ENCODE measurements at places on chromosomes 5 and 9.

DNA sequence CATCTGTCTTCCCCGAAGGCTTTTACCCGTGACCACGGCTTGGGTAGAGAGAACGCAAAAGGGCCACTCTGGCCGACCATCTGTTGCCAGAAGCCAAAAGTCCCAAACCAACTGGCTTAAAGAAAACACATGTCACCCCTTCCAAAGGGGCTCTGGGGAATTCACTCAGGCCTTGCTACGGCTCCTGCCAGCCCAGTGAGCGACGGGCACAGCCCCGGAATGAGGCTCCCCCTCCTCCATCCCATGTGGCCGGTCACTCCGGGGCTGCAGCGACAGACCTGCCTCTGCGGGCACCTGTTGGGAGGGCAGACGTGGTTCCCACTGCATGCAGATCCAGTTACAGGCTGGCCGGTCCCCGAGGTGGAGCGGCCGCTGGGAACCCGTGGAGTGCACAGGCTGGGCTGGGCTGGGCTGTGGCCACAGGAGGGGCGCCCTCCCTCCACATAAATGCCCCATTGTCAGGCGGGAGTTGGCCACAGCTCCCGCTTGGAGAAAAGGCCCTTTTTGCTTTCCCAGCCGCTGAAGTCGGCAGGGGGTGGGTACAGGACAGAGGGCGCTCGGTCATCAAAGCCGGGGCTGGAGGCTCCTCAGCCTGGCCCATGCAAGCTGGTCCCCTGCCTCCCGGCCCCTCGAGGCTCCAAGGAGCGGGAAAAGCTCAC, 19.9 kb downstream of the NOTCH1 start:
- DNase-seq = no peak

- peak; percentile 78 for DNase-seq
Measured at GRCh38 chr9:128341435-128341849, 1.1 kb downstream of the SLC27A4 start.

DNA sequence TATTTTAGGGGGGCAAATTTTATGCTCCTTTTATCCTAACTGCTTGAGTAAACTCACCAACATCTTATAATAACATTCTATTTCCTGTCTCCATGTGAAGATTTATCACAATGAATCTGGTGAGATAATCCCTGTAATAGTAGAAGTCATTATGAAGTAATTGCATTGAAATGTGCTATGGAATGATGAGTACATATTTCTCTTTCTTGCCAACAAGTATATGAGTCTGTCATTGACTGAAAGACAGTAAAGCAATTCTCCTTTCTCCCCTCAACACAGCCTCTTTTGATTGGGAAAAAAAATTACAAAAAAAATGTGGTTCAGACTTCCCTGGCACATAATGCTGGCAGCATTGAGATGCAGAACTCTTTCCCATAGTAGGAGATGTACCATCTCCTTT, 459.2 kb upstream of the RGMB start:
- DNase-seq = no peak

DNA sequence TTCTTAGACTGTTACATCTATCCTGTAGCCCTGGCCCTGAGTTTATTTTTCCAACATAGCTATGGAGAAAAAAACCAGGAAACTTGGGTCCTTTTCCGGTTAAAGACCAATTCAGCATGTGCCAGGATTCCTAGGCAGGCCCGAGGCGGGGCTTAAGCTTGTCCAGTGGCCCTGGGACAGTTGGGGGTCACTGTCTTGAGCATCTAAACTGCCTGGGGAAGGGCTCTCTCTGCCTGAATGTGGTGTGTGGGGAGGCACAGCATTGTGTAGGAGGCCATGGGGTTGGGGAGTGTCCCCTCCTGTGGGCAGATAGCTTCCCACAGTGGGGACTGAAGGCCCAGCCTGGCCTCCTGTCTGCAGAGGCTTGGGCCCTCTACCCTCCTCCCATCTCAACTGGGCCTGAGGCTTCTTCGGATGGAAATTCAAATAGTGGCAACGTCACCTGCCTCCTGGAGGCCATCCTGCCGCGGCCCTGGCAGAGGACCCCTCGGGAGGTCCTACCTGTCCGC, 88.8 kb downstream of the PHF2 start:
- DNase-seq = no peak

DNA sequence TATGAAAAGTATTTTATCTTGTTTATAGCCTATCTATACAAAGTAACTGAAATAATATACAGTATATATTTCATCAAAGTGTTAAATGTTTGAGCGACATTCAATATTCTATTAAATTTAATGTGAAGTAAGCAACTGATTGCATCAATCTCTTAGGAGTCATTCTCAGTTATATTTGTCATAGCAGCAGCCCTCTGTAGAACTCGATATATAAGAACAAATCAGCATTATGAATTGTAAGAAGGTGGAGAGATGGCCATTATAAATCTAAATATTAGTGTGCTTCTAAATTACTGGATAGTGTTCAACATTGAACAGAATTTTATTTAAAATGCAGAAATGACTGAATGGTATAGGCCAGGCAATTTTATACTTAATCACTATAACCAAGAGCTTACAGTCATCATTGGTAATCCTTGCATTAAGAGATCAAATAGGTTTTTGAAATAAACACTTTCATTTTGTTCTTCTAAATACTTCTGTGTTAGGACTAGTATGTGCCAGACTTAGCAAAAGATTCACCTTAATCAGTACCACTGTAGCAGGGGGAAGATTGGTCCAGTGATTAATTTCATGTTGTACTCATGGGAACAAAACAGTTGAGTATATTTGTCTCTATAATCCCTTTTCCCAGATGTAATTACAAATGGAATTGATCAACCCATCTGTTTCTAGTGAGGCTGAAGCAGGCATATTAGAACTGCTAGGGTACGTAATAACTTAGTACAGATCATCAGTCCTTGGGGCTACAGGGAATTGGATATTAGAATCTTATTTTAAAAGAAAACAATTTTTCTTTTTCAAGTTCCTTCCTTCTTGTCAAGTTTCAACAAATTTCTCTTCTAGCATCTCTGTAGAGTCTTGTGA, 108.3 kb upstream of the TYRP1 start:
- DNase-seq = no peak

- no peak for DNase-seq
Measured at GRCh38 chr5:88322785-88323184, 54.1 kb upstream of the TMEM161B start.

DNA sequence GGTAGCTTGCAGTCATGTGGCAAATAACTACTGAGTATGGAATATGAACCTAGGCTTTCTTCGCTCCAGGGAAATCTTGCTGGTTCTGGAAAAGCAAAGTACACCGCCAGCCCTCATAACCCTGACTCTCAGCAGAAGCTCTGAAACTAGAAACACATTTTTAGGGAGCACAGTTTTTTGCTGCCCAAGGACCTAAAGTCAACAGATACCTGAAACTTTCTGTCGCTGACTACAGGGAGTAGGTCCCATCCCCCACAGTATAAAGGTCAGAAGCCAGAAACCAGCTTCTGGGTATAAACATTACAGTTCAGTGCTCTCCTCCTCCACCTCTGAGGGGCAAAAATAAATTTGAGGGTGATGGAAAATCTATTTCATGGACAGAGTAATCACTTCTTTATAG, 3.0 kb downstream of the ATOX1 start:
- no peak for DNase-seq

DNA sequence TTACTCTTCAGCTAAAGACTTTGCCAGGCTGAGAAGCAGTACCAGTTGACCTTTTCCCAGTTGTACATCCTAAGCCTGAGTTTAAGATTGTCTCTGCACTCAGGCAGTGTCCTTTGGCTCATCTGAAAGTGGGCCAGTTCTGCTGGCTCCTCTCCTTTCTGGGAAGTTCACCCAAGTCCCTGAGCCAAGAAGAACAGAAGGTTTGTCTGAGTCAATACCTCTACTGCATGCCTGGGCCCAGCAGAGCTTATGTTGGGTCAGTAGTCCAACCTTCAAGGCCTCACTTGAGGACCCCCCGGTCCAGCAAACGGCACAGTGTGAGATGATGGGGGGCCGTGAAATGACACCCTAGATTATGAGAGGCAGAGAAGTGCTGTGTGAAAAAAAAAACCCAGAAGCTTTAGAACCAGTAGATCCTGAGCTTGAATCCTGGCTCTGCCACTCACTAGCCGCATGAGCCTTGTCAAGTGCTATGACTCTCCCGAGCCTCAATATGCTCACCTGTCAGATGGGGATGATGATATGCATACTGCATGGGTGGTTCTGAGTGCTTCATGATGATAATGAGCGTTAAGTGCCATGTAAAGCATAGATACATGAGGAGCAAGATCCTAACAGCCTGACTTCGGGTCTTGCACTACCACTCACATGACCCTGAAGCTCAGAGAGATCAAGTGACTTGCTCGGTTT, 156.0 kb downstream of the MACROH2A1 start:
- DNase-seq = no peak

GRCh38 chr5:181111010-181111409, 20.0 kb downstream of the OR2V1 start:
- DNase-seq = no peak

GRCh38 chr9:132249690-132250089, 87.8 kb downstream of the NTNG2 start:
- no peak for DNase-seq

GRCh38 chr5:15834596-15835245, 334.7 kb downstream of the FBXL7 start:
- peak; percentile 76 for DNase-seq

- no peak for DNase-seq
Measured at GRCh38 chr9:135422341-135422944, 57.1 kb upstream of the PPP1R26 start.

DNA sequence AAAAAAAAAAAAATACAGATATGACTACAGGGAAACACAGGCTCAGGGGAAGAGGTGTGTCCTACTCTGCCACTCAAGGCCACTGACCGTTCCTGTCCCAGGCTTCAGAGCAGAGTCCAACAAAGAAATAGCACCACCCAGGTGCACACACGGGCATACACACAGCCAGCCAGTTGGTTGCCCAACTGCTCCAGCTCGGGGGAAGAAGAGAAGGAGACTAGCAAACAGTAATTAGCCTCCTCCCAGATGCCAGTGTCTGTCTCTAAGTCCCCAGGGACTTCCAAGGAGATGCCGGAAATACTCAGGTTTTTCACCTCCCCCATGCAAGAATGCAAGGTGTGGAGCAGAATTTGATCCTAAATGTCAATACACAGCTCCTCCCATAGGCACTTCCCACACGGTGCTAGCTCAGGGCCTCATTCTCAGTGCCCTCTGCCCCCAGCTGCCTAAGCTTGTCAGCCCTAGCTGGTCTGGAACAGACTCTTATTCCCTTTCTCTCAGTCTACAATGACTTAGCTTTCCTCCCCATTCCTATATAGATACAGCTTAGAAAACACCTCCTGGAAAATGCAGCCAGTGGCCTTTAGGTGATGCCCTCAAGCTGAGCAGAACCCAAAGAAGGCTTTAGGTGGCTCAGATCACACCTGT, 1.7 kb downstream of the MYORG start:
- DNase-seq = no peak

GRCh38 chr9:32965999-32966722, 35.3 kb downstream of the APTX start:
- no peak for DNase-seq

DNA sequence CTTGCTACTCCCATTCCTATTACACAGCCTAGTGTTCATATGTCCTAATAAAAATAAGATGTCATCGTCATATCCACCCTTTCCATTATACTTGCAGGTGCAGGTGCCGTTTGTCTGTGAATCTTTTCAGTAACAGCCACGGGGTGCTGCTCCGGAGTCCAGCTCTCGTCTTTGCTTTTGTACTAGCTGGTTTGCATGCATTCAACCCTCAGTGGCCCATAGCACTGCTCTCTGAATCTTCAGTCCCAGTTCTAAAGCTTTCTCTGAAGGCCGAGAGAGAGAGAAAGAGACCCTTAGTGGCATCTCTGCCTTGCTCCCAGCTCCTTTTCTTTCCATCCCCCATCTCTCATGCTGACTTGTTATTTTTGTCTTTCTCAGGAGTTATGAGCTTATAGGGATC, 468.5 kb downstream of the TMEM232 start:
- no peak for DNase-seq

DNA sequence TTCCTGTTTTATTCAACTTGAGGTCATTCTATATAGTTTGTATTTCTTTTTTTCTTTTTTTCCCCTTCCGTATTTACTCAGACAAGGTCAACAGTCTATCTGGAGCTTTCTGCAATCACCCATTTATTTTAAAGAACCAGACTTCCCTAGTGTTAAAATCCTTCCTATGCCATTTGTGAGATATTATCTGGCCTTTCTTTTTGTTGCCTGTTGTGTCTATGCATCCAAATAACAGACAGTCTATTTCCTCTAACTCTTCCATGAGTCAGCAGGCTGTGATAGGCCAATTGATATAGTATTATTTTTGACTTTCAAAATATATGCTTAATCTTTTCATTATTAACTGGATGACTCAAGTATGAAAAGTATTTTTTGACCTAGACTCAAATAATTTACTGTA, 291.2 kb upstream of the PTPRD start:
- DNase-seq = no peak

GRCh38 chr5:155282503-155283107, 269.1 kb downstream of the KIF4B start:
- DNase-seq = no peak

- no peak for DNase-seq
Measured at GRCh38 chr5:72288924-72289323, 31.1 kb downstream of the MRPS27 start.

DNA sequence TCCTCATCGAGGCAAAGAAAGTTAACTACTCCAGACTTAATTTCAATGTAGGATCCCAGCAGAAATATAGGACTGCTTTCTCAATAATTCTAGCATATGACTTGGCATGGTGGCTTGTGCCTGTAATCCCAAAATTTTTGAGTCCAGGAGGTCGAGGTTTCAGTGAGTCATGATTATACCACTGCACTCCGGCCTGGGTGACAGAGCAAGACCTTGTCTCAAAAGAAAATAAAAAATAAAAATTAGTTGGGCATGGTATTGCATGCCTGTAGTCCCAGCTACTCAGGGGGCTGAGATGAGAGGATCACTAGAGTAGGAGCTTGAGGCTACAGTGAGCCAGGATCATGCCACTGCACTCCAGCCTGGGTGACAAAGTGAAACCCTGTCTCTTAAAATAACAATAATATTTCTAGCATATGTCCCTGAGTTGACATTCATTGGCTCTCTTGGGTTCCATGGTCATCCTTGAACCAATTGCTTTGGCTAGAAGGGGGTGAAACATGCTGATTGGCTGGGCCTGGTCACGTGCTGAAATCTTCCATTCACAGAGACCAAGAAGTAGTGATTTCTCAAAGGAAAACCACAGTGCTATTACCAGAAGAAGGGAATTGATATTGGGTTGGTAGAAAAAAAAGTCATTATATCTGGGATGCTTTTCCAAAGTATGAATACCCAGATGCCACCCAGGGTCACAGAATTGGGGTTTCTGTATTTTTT, 31.6 kb upstream of the GARNL3 start:
- no peak for DNase-seq
